ENCODE measurements at places on chromosomes 2 and 18.

GRCh38 chr2:181122601-181123000 lies 142.2 kb downstream of the UBE2E3 start:
- DNase-seq = no peak

- peak; percentile 78 for DNase-seq
Observed at GRCh38 chr2:152222975-152223637, 47.5 kb upstream of the STAM2 start.

- DNase-seq = no peak
Observed at GRCh38 chr2:196697825-196698224, 58.3 kb downstream of the CCDC150 start.

DNA sequence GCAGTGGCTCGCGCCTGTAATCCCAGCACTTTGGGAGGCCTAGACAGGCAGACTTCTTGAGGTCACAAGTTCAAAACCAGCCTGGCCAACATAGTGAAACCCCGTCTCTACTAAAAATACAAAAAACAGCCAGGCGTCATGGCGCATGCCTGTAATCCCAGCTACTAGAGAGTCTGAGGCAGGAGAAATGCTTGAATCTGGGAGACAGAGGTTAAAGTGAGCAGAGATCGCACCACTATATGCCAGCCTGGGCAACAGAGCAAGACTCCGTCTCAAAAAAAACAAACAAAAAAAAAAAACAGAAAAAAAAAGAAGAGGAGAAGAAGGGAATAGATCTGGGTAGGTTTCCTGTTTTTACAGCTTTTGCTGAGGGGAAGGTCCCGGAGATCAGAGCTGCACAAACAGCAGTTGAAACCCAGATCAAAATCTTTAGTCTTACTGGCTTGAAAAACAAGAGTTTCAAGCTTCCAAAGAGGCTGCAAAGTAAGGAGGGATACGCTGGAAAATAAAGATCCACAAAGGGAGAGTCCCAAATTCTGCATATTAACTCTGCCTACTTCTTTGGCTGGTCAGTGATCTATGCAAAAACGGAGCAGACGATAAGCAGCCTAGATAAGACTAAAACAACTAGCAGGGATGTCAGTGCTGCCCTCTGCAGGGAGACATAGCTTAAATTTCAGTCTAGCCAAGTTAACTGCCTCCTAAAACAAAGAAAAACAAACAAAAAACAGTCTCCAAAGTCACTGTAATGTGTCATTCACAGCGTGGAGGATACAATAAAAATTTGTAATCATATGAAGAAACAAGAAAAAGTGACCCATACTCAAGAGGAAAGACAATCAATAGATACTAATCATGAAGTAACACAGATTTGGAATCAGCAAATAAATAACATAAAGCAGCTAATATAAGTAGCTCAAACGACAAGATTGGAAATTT lies 74.1 kb downstream of the TLK1 start:
- peak; percentile 31 for DNase-seq

DNA sequence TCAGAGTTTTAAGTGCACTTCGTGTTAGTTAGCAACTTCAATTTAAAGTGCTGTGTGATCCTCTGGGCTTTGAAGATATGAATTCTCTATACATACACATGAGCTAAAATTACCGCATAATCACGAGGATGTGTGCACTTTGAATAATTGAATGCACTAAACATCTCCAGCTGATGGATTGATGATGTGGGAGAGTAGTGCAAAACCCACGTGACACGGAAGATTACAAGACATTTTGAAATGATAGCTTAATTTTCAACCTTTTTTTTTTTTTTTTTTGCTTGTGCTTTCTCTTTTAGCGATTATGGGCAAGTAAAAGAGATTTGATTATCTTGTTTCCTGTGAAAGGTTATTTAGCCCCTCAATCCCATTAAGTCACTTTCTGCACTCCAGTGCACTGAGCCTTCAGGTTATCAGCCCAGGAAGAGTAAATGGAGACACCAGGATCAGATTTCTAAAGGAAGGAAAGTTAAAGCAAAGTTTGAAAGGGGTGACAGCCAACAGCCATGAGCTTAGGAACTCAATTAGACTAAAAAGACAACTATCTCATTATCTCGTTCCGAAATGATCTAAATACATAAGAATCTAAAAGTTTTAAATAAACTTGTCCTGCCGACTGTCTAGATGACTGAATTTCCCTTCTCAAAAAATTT lies 81.6 kb downstream of the CDK15 start:
- peak; percentile 39 for DNase-seq

GRCh38 chr18:58495207-58495606 lies 133.7 kb downstream of the ALPK2 start:
- no peak for DNase-seq

DNA sequence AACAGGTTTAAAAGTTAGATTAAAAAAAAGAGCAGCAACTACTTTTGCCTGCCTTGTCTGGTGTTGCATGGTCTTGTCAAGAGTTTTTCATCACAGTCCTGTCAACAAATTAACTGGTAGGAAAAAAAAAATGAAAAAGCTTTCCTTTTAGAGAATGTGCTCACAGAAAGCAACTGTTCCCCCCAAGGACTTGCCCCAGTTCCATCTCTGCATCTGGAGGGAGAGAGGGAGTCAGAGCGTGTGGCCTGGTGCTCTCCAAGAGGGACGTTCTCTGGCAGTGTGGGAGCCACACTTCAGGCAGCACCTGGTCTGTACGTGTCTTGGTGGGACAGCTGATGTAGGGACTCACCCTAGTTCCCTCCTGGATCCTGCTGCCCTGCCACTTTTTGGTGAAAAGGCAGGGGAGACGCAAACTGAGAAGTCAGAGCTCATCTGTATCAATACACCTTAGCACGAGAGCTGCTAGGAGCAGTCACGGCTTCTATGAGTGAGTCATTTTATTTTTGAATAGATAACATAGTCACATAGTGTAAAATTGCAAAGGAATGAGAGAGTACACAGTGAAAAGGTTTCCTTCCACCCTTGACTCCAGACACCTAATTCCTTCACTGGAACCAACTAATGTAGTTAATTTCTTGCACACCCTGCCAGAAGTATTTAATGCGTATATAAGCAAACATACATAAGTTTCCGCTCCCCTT lies 172.5 kb upstream of the MGAT5 start:
- no peak for DNase-seq

DNA sequence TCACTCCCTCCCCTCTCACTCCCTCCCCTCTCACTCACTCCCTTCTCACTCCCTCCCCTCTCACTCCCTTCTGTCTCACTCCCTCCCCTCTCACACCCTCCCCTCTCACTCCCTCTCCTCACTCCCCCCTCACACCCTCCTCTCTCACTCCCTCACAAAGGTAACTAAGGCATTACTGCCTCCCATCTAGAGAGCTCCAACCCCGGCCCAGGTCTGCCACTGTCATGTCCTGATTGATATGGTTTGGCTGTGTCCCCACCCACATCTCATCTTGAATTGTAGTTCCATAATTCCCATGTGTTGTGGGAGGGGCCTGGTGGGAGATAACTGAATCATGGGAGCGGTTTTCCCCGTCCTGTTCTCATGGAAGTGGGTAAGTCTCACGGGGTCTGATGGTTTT lies 359.9 kb upstream of the MYT1L start:
- no peak for DNase-seq

DNA sequence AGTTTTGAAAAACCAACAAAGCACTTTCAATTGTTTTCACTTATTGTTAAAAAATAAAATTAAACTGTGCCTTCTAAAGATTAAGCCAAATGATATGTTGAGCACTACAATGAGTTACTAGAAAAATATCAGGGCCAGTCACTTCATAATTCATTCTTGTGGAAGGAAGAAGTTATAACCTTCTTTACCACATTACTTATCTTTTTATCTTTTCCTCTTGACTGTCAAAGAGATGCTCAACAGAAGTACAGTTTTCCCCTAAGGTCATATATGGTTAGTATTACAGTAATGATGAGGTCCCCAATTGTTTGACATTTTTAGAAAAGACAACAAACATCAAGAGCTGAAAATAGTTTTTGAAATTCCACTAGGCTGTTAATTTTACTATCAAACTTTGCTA lies 9.4 kb downstream of the PELI1 start:
- no peak for DNase-seq

GRCh38 chr2:3199627-3200345 lies 177.8 kb downstream of the EIPR1 start:
- no peak for DNase-seq

GRCh38 chr2:177037569-177037968 lies 175.0 kb upstream of the HNRNPA3 start:
- no peak for DNase-seq

- DNase-seq = no peak
Observed at GRCh38 chr18:853471-853870, 41.4 kb upstream of the YES1 start.

DNA sequence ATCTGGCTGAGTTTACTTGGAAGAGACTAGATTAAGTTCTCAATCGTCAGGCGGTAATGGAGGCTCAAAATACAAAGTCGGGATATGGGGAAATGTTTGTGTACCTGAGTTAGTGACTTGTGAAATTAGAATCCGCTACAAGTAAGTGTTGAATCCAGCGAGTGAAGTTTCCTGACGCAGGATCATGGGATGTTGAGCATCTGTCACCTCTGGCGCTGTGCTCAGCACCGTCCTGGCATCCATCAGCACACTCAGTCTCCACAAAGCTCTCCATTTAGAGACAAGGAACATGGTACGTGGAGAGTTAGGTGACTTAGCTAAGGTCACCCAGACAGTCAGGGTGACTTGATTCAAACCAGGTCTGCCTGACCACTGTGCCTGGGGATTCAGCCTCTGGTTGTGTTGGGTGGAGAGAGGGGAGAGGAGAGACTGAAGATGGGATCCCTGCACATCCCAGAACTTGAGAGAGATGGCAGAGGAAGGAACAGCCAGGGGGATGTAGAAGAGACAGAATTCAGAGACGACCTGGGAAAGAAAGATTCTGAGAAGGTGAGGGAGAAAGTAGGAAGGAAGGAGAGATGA lies 251.2 kb downstream of the ACKR3 start:
- DNase-seq = no peak

DNA sequence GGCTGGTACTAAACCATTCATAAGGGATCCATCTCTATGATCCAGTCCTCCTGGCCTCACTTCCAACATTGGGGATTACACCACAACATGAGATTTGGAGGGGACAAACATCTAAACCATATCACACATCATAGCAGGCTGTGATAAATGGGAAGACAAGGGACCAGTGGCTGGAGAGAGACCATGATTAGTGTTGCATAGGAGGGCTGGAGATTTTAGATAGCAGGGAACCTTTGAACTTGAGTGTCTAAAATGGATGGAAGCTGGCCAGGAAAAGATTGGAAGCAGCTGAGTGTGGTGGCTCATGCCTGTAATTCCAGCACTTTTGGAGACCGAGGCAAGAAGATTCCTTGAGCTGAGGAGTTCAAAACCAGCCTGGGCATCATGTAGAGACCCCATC lies 12.4 kb upstream of the SCG2 start:
- no peak for DNase-seq

- no peak for DNase-seq
Observed at GRCh38 chr18:25080211-25080610, 271.8 kb downstream of the ZNF521 start.
